ENCODE measurements at places on chromosomes 13 and 19. TPM values are rescaled to one million over a fixed set of nuclear protein-coding genes. Genes with fewer than 3 reads are reported as not detected.

Gene MBD3L2
- not detected for total RNA-seq

Gene METTL21C
- total RNA-seq, result not detected

Gene BCAM
- 24.4 TPM for total RNA-seq

Gene B3GLCT
- total RNA-seq, result 10.0 TPM

Gene LPAR2
- total RNA-seq, result 1.2 TPM

Gene NOVA2
- 4.7 TPM for total RNA-seq
